Uterus (tissue), 4 donors: ENCODE measurements at places on chromosomes 11 and 22.

DNA sequence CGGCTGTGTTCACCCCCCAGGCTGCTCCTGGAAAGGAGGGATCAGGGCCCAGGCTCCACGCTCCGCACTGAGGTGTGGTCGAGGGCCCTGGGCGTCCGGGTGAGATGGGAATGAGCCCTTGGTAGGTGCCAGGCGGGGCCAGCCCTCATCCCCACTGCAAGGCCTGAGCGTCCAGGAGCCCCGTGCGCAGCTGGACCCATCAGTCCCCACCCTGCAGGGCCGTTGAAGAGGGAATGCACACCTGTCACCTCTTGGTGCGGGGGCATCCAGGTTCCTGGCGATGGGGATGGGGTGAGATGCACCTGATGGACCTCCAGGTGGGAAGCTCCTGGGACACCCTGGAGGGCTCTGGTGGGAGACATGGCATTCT lies 72.2 kb downstream of the KCNQ1 start:
- peak; percentile 5 for DNase-seq

DNA sequence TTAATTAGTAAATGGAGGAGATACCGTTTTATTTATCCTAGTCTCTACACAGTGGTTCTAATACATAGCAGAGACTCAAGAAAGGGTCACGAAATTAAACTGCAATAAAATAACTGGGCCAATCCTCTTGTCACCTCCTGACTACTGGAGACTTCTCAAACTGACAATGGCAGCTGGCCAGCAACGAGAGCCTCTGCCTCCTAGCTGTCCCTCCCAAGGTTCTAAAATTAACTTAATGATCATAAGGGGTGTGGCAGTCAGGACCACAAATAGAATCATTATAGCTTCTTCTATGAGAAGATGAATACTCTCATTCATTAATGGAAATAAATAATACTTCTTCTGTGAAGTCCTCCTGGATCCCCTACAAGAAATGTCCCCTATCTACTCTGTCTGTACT lies 63.8 kb upstream of the APOA1 start:
- DNase-seq = no peak

GRCh38 chr22:30288419-30289140 lies 725 bp downstream of the CASTOR1 start:
- DNase-seq = no peak

DNA sequence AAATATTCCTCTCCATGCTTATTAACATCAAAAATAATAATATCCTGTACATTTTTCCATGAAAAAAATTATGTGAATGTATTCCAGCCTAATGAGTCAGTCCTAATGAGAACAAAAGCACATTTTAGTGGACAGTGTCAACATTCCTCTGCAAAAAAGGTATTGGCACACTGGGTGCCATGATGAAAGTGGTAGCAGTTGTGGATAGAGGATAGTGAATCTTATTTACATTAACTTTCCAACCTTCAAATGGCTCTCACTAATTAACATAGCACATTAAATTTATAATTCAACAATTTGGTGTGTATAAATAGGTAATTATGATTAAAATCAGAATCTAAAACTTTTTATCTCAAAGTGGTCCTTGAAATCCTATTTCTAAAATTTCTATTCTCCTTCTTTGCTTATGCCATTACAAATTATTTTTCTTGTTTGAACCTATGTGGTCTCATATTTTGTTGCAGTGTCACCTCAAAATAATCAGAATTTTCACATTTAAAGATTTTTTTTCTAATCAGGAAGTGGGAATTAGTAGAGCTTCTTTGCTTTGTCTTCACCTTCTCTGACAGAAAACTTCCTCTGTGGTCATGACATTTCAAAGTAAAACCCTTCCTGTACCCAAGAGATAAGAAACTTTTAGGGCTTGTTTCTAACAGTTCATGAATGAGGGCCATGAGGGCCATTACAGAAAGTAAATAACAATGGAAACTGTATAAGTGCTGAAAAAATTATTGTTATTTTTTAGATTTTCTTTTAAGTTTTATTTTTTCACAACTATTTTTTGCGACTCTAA lies 18.7 kb downstream of the SOX6 start:
- DNase-seq = no peak

DNA sequence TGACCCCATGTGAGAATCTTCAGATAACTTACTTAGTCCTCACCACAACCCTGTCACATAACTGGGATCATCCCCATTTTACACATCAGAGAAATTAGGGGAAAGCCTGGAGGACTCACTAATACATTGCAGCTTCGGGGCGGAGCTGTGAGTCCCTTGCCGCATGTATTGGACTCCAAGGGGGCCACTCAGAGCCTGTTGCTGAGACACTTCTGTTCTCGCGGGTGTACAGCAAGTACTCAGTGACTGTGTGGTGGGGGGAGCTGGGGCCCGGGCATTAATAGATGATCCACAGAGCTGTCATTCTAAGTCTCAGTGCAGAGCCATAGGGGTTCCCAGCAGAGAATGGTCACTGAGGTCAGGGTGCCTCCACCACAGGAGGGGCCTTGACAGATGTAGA lies 13.5 kb downstream of the OAF start:
- no peak for DNase-seq

DNA sequence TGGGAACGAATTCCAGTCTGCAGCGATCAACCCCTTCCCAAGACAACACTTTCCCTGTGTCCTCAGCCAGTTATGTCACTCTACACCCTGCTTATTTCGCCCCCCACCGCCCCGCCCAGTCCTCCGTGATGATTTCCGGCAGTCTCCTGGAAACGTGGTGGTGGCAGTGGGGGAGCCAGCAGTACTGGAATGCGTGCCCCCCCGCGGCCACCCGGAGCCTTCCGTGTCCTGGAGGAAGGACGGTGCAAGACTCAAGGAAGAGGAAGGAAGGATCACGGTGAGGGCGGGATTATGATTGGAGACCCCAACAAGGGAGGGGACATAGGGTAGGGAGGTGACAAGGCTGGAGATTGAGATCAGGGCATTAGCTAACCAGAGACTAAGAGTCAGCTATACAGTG lies 4.1 kb downstream of the ROBO3 start:
- DNase-seq = no peak

DNA sequence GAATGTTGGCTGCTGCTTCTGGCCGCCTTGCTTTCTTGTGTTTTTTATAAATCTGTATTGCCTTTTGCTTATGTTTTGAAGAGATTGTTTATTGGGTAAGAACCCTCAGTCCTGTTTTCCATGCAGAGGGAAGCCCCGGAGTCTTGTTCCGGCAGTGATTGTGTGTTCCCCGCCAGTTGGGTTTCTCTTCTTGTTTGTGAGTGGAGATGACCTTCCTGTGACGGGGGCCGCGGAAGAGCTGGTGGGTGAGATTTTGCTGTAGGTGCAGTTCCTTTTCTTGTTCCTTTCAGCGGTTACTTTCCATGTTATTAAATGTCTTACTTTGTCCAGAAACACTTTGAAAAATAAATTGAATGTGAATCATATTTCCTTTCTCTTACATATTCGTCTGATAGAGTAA lies 8.3 kb downstream of the TBC1D22A start:
- no peak for DNase-seq

DNA sequence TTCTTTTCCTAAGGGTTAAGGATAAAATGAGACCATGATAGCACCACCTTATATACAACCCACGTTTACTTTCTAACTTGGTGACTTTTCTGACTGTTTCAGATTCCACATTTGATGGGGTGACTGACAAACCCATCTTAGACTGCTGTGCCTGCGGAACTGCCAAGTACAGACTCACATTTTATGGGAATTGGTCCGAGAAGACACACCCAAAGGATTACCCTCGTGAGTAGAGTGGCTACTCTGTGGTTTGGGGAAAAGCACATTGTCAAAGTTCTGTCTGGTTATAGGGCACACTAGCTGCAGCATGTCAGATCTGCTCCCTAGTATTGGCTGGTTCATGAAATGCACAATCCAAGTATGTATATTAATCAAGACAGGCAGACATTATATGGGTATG lies 117.3 kb downstream of the SPON1 start:
- no peak for DNase-seq

- DNase-seq = no peak
Observed at GRCh38 chr11:88508759-88509581, 171.4 kb upstream of the CTSC start.

- DNase-seq = no peak
Observed at GRCh38 chr22:36211237-36211861, 9.7 kb upstream of the APOL4 start.

- no peak for DNase-seq
Observed at GRCh38 chr11:8828580-8829361, 82.2 kb upstream of the AKIP1 start.

GRCh38 chr11:87142594-87142993 lies 104.9 kb downstream of the TMEM135 start:
- DNase-seq = no peak

DNA sequence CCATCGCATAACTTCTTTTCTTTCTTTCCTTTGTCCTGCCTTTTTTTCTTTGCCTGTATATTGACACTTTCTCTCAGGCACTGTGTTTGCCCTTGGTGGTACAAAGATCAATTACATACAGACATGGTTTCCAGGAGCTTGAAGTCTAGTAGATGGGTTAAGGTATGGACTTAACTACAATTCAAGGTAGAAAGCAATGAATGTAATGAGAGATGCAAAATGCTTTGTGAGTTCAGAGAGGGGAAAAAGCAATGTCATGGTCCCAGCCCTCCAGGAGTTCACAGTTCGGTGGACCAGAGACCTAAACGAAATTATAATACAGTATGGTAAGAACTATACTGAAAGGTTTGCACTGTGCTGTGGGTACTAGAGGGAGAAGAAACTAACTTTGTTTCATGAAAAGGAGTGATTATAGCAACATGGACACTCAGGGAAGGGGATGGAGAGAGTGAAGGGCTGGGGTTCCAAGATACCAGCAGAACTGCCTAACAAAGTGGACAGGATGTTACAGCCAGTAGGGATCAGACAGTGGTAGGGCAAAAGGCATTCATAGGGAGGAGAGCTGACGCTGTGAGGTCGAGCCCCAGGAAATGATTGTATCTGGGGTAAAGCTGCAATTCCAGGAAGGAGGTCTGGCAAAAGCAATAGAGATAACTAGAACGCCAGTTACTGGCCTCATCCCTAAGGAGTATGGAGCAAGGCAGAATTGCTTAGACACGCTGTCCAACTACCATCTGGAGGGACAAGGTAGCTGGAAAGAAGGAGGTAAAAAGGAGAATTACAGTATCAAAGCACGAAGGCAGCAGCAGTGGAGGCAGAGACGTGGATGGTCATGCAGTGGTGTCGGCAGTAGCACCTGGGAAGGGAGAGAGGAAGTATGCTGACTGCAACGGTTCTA lies 158.3 kb upstream of the MTMR2 start:
- no peak for DNase-seq

GRCh38 chr11:27705873-27706820 lies 5.9 kb upstream of the BDNF start:
- DNase-seq = no peak

GRCh38 chr22:30121960-30122359 lies 41.7 kb downstream of the HORMAD2 start:
- DNase-seq = no peak

GRCh38 chr11:64472593-64473455 lies 113.9 kb downstream of the RPS6KA4 start:
- no peak for DNase-seq

DNA sequence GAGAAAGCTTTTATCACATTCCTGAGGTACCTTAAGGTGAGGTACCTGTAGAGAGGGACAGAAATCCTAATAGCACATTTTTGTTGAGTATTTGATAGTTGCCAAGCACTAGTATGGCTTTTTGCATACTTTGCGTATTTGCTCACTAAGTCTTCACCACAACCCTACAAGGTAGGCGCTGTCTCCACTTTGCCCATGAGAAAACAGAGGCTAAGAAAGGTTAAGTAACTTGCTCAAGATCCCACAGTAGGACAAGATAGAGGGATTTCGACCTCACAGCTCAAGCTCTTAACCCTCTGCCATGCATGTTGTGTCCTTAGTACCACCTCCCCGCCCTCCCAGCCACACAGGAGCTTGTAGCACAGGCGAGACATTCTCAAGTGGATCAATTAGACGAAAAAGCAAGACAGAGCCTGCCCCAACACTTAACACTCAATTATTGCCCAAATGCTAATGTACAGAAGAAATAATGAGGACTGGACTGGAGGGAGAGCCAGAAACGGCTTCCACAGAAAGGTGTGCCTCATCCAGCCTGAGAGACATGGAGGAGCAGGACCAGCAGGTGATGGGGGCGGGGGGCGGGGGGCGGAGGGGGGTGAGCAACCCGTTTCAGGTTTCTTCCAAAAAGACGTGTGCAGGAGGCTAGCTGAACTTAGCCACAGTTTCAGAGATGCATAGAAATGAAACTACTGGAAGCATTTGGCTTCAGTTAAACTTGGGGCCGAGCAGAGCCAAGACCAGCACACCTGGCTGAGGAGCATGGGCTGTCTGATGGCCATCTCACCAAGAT lies 26.7 kb upstream of the CD44 start:
- DNase-seq = no peak

DNA sequence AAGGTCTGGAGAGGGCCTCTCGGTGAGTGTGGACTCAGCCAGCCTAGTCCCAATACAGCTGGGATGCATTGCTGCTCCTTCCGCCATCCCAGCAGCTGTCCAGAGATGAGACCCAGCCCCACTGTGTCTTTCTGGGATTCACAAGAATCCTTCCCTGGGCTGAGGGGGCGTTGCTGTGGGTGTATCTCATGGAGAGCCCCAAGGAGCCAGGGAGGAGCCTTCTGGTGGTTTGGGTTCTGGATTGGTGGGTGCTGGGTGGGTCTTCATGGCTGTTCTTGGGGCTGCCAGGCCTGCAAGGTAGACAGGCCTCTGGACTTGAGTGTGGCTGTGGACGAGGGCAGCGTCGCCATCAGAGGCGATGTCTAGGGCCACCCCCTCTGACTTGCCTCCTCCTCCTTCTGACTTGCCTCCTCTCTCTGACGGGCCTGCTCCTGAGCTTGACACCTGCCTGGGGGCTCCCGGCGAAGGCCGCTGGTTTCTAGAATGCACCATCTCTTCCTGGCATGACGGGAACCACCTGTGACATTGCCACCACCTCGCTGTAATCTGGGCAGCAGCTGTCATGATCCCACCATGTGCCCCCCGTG lies 17.2 kb downstream of the KCNQ1 start:
- no peak for DNase-seq

DNA sequence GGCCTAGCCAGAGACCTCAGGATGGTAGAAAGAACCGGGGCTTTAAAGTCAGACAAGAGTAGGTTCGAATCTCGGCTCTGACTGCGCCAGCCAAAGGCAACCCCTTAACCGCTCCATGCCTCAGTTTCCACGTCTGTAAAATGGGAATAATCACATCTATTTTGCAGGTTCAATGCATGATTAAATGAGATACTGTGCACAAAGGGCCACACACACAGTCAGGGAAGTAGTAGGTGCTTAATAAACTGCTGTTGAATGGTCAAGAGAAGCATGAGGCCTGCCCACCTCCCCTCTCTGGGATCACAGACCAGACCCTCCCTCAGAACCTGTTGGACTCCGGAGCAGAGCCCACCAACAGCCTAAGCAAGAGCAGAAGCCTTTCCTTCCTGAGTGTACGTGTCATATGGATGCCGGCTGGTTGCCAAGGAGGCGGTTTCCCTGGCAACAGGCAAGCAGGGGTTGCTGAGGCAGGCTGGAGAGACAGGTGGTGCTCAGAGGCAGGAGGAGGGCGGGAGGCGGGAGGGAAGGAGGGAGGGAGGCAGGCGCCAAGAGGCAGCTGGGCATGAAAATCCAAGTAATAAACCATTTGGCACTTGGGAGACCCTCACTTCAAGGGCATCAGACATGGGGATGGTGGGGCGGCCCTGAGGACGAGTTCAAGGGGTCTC lies 43.9 kb downstream of the NFAM1 start:
- no peak for DNase-seq
